ENCODE measurements at places on chromosomes 7 and 10.

GRCh38 chr7:30831227-30831626 lies 60.0 kb downstream of the MINDY4 start:
- no peak for DNase-seq

GRCh38 chr7:117929237-117929636 lies 56.0 kb upstream of the CTTNBP2 start:
- no peak for DNase-seq

DNA sequence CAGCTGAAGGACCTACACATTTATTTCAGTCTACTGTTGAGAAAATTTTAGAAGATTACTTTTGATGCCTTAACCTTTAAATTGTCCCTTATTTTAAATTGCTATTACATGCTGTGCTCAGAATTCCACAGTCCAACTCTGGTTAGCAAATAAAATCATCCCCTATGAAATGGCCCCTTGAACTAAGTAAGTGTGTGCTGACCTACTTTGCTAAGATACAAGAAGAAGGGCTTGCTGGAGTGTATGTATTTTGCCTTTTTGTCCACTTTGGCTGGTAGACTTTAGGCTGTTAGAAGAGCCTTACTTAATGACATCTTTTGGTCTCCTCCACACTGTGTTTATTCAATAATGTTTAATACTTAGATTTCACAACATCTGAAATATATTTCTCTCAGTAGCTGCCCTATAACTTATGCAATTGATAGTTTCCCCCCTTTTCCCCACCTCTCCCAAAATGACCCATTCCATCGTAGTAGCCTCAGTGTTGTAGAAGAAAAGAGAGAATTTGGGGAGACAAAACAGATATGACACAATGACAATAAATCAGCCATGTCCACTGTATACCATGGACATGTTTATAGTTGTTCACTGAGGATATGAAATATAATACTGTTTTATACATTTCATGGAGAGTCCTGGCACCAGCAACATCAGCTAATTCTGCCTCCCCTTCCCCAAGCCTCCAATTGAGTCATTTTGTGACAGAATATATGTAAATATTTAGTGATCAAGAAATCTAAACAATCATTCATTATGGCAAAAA lies 107.8 kb upstream of the ASAH2 start:
- no peak for DNase-seq

GRCh38 chr10:36349445-36350078 lies 707.5 kb upstream of the FZD8 start:
- DNase-seq = no peak

DNA sequence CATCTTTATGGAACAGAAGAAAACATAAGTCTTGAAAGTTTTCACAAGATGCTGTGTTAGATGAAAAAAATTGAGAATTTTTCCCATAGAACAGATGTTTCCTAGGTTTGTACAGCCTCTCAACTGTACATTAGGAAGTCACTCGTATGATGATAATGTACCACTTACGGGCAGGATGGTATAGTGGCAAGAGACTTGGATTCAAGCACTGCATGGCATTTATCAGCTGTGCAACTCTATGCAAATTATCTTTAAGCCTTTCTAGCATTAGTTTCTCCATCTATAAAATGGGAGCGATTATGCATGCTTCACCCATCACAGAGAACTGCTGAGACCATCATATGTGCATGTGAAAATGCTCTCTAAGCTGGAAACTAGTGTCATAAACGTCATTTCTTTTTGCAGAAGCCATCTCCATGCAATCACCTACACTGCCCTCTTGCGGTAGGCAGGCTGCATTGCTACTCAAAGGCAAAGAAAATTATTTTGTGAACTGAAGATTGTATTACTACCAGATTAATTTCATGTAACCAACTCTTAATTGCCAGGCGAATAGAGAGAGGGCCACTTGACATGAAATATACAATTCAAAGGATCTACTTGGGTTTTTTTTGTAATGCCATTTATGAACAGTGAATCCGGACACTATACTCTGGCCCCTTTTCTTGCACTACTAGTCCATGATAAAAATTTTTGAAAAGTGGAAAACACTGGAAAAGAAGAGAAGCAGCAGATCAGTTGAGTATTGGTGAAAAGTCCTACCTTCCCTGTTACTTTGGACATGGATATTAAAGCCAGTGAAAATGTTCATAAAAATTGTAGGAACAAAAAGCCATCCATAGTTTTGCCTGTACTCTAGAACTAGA lies 102.3 kb downstream of the JAZF1 start:
- peak; percentile 29 for DNase-seq

DNA sequence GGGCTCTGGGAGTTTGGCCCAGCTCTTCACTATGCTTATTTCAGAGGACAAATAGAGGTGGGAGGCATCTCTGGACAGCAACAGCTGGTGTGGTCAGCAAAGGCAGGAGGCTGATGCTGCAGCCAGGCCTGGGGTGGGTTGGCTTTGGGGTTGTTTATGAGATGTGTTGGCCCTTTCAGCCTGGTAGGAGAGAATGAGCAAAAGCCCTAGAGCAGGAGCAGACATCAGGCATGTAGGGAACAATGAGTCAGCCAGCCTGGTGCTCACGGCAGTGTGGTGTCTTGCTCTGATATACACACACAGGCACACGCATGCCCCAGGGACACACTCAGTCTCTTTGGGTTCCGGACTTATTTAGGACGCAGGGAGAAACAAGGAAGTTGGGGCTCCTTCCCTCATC lies 157.1 kb downstream of the PRKCQ start:
- DNase-seq = no peak

DNA sequence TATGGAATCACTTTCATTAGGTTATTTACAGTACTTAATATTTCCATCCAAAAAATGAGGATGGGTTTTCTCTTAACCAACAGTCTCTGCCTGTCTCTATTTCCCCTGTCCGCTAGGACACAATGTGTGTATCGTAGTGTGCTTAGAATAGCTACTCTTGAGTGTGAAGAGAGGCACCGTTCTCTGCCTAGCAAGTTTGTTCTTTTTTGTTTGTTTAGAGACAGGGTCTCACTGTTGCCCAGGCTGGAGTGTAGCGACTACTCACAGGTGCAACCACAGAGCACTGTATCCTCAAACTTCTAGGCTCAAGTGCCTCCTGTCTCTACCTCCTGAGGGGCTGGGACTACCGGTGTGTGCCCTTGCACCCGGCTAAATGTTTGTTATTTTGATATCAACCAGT lies 121.9 kb downstream of the ANK3 start:
- DNase-seq = no peak

GRCh38 chr7:158093156-158093796 lies 494.3 kb downstream of the PTPRN2 start:
- no peak for DNase-seq

GRCh38 chr10:128115356-128115755 lies 10.9 kb downstream of the MKI67 start:
- no peak for DNase-seq

GRCh38 chr7:41383596-41383995 lies 319.3 kb downstream of the INHBA start:
- no peak for DNase-seq

DNA sequence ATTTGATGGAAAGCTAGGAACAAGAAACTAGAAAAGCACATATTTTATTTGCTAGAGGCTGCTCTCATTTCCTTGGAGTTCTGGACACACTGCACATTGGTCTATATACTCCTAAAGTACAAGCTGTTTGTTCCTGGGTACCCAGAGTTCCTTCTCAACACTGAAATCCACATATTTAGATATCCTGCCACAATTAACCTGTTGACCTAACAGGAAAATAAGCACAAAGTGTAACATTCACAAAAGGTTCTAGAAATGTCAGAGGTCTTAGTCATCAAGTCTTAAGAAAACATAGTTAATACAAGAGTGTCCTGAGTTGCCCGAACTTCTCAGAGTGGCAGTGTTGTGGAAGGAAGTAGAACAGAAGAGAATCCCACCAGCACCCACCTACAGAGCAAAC lies 115.6 kb downstream of the ELMO1 start:
- no peak for DNase-seq

- DNase-seq = no peak
These were observed 334.7 kb downstream of the ANKRD7 start for GRCh38 chr7:118559207-118559606.

DNA sequence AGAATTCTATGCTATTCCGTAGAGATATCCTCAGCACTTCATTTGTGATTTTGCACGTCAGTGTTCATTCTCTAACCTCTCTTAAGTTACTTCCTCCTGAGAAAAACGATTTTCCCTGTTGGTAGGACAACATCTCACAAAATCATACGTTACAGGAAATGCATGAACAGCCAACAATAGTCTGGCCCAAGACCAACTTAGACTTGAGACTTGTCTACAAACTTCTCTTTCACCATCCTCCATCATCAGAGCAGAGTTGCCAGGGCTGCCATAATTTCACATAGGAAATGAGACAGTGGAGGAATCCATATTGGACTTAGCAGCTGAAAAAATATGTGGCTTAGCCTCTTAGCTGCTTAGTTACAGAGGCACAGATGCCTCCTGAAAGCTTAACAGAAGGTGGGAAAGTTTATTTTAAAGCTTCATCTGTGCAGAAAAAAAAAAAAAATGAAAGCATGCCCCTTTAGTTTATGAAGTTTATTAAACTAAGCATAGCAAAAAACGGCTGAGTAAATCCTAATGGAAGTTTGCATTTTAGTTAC lies 222.5 kb upstream of the CACNA2D1 start:
- no peak for DNase-seq

GRCh38 chr10:59243611-59244195 lies 67.3 kb downstream of the PHYHIPL start:
- DNase-seq = no peak

GRCh38 chr10:83957168-83957947 lies 182.0 kb upstream of the GHITM start:
- no peak for DNase-seq

GRCh38 chr7:52369922-52370321 lies 665.5 kb upstream of the POM121L12 start:
- DNase-seq = no peak

DNA sequence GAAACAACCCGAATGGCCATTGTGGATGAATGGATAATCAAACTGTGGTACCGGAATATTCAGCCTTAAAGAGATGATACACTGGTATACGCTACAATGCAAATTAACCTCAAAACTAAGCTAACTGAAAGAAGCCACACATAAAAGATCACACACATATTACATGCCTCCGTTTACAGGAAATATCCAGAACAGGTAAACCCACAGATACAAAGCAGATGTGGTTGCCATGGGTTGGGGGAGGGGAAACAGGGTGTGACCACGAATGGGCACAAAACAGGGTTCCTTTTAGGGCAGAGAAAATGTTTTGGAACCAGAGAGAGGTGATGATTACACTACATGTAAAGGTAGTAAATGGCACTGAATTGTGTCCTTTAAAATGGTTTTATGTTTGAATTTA lies 16.6 kb downstream of the ESYT2 start:
- DNase-seq = peak; percentile 43

DNA sequence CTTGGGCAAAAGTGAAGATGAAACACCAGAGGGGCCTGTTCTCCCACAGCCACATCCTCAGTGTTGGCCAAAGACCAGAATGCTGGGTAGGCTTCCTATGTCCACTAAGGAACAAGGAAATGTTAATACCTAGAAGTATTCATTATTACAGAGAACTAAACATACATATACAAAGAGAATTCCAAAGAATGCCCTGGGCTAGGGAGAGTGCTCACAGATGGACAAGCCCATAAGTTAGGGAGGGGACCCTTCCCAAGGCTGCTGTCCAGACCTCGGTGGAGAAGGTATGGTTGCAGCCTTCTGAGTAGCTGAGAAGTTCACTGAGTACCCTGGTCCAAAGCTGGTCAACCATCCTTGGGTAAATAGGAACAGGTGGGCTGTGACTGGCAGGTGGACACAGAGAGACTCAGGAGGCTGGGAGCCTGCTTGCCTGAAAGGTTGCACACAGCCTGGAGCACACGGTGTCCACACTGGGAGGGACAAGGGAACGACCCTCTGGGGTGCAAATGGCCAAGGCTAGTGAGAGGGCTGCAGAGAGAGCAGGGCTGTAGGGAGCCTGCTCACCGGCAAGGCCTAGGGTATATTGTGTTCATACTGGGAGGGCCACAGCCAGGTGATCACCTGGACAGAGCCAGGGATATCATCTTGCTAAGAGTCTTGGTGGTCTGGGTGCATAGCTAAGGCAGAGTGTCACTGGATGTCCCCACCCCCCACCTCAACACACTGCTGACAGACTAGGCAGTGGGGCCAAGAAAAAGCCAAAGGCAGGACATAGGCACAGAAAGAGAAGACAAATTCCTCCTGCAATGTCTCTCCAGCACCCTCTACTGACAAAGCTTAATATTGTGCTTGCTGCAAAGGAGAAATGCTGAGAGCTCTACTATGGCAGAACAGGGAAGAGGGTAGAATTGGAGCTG lies 40.3 kb downstream of the CPVL start:
- DNase-seq = no peak

DNA sequence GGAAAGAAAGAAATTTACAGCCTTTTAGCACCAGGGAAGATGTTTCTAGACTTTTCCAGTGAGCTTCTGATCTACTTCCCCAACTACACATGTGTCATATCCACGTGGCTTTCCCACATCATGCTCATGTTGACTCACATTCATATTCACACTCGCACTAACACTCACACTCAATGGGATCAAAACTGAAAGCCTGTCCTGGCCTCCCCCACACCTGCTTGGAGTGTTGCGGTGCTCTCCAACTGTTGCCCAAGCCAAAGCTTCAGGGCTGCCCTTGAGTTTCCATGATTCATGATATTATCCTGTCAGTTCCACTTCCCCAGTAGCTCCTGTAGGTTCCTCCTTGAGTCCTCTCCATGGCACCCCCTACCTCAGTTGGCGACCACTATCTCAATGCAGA lies 444.4 kb downstream of the GATA3 start:
- no peak for DNase-seq

DNA sequence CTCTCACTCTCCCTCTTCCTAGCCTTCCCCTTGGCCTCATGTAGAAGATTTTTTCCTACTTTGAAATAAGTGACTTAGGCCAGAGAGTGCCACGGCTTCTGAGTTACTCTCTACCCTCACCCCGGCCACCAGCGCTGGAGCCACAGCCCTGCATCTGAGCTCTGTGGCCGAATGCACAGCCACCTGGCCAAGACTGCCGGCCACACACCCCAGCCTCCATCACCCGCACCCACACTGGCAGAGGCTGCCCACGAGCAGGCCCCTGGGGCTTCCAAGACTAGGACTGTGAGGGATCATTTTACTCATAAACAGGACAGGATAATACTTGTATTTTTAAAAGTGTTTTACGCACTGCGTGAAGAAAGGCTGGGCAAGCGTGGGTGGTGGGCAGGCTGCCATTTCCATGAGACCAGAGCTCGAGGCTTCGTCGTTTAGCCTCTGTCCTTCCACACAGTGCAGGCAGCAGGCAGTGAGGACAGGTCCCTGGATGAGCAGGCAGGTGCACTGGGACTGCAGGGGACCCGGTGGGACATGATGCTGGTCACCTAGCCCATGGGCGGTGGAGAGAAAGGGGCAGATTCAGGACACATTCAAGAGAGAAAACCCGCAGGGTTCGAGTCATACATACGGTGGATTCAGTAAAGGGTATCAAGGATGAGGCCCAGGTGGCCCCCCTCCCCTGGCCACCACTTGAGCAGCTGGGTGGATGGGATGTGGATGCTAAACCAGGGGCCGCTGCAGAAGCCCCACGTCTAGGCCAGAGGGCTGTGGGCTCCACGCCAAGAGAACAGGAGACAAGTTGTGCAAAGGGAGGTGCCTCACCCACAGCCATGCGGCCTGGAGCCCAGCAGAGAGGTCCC lies 35.5 kb upstream of the RNF32 start:
- DNase-seq = no peak
